ENCODE measurements at places on chromosomes 7 and 10.

DNA sequence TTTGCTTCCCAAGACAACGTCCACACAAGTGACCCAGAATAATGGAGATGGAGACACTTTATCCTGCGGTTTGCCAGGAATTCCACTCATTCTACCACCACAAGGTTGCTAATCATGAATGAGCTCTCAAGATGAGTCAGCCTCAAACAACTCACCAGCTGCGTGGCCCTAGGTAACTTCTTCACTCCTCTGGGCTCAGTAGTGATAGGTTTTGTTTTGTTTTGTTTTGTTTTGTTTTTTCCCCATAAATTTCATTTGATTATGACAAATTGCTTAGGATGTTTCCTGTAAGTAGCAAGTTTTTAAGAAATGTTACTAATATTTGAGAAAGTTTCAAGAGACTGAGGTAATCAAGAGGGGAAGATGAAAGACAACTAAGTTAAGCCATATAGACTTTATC, 286.8 kb downstream of the PARD3 start:
- peak; percentile 76 for DNase-seq

DNA sequence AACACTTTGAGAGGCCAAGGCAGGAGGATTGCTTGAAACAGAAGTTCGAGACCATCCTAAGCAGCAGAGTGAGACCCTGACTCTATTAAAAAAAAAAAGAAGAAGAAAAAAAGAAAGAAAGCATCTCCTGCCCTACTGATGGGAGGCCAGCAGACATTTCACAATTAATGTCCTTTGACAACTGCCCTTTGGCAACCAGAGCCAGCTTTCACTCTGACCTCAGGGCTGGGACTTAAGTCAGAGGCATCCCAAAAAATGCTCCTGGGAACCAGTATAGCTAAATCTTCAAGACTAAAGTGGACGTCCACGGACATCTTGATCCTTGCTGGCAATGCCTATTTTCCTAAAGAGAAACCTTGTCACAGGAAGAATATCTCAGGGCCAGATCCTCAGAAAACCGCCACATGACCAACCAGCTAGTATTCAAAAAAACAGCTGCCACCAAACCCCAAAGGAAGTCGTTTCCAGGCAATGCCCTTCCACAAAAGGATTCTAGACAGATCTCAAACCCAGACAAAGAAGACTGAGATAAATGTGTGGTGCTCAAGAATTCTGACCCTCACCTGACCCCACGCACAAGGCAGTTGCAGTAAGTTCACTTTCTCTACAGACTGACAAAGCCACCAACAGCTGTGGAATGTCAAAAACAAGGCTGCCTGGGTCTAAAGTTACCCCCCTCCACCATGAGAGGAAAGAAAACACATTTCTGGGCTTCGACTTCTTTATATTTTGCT, 18.4 kb downstream of the GFRA1 start:
- DNase-seq: no peak

GRCh38 chr10:47370015-47370767, 13.9 kb downstream of the ZNF488 start:
- DNase-seq: no peak

DNA sequence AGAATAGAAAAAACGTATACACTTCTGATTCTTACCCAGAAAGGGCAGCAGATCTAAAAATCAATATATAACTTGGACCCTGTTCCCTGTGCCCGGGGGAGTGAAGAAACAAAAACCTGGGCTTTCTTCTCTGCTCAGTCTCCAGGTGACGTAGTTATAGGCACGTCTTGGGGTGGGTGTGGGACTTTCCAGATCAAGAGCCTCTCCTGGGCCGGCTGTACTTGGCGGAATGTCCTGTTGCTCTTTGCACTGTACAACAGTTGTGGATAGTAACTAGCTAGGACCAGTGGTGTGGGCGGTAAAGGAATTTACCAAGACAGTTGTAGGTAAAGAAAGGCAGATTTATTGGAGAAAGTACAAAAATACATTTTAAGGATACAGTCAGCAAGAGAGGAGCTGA, 40.4 kb upstream of the STEAP4 start:
- DNase-seq: no peak

DNA sequence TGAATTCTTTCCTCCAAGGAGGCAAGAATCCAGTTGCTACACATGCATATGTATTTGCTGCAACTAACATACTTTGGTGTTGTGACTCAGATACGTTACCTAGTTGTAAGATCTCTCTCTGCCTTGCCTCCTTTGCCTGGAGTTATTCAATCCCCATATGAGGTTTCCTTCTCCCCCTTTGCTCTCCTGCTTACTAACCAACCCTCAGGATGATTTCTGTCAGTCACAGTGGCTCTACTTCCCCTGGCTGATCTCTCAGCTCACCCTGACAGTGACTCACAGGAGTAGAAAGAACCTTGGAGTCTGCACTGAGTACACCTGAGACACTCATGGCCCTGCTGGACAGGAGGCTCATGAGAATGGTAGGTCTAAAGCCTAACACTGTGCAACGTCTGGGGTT, 92.0 kb downstream of the TMEM106B start:
- DNase-seq: no peak

- no peak for DNase-seq
These were observed 13.0 kb upstream of the CYREN start for GRCh38 chr7:135183478-135183877.

- DNase-seq: no peak
These were observed 825.2 kb downstream of the REEP3 start for GRCh38 chr10:64346389-64346788.

- DNase-seq: no peak
These were observed 580.0 kb downstream of the XPNPEP1 start for GRCh38 chr10:109343293-109343692.

DNA sequence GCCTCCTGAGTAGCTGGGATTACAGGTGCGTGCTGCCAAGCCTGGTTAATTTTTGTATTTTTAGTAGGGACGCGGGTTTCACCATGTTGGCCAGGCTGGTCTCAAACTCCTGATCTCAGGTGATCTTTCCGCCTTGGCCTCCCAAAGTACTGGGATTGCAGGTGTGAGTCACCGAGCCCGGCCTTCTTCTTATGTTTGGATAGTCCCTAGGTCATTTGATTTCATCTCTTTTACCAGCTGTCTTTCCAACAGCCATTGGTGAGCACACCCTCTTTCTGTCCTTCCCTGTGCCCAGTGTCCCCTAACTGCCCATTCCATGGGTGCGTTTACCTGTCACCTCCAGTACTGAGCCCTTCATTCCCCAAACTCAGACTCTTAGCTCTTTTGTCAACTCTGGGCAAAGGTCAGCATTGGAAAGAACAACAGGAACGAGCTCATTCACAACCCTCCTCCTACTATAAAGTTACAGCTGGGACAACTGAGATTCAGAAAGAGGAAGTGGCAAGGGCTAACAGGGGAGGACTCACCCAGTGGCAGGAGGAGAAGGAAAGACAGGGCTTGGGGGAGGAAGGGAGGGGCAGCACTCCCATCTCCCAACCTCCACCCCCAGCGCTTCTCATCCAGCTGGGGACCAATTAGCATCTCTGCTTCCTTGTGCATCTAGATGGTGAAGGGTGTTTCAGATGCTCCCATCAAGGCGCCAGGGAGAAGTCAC, 5.6 kb downstream of the SSC4D start:
- no peak for DNase-seq

DNA sequence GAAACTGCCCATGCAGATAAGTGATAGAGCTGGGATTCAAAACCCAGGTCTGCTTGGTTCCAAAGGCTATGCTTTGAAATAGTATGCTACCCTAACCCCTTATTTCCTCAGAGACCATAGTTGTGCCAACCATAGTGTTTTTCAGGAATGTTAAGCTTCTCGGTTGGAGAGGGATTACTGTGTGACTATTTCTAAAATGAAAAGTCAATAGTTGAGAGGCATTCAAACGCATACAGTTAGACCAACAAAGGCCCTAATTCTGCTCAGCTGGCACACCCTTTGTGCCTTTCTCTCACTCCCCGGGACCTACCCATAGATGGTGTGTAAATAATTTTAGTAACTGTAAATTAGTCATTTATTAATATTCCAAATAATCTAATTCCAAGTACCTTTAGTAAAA, 64.6 kb upstream of the RNF148 start:
- DNase-seq: no peak

DNA sequence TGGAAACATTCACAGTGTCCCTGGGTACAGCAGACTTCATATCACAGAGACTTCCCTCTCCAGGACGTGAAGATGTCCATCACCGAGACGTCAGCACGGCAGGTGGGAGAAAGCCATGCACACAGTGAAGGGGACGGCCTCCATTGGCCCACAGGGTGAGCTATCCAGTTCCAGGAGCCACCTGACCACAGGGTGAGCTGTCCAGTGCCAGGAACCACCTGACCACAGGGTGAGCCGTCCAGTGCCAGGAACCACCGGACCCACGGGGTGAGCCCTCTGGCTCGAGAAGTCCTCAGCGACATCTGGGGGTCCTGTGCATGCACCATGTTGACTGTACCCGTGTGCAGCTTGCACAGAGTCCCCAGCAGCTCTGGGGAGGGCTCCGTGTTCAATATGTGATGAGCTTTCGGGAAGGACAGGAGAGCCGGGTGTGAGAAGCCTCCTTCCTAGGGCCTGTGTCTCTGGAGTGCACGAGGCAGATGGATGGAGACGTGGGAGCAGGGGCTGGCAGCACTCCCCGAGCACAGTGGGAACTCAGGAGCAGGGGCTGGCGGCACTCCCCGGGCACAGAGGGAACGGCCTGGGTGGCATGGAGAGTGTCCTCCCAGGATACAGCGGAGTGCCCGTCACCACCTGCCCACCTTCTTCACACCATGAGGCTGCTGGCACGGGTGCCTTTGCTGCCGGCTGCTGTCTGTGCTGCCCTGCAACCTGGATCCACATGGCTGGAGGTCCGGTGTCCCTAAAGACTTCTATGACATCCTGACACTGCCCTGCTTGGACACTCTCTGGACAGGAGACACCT, 616.2 kb downstream of the DNAJB6 start:
- DNase-seq: no peak

DNA sequence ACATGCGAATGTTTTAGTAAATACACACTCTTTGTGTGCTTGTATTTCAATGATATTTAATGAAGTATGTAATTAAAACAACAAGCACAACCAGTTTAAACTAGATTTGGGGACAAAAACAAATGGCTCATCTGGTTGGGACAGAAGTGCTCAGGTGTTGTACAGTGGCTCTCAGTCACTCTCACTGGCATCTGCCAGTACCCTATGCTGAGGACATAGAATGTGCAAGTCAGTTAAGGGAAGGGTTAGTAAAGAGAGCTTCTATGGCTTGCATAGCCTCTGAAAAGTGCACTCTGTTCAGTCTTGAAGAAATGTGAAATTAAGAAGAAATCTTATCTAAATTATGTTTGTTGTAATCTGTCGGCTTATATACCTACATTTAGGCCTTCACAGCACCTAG, 183.0 kb downstream of the LRRC4 start:
- DNase-seq: no peak

GRCh38 chr10:33661580-33662336, 327.3 kb upstream of the NRP1 start:
- no peak for DNase-seq

- no peak for DNase-seq
These were observed 23.7 kb downstream of the PRKAR2B start for GRCh38 chr7:107068156-107068555.

GRCh38 chr7:28999895-29000716, 42.0 kb upstream of the TRIL start:
- no peak for DNase-seq

DNA sequence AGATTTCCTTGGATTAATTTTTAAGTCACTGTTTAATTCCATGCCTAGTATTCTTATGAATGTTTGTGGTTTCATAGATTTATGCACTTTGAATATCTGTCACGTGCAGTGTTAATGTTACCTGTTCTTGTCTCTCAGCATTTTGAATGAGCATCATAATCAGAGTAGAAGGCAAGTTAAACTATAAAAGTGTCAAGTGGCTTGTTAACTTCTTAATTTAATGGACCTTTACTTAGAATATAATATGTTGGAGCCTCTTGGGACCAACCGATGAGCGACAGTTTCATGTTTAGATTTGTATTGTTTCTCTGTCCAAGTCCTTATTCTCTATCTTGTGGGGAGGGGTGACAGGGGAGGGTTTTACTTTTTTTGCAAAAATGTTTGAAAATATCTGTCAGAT, 50.6 kb upstream of the MTURN start:
- DNase-seq: no peak

Data from iPS DF 19.7 (cell line).